ENCODE measurements at places on chromosomes 11 and 22.

- no peak for DNase-seq
Measured at GRCh38 chr22:32622004-32622743, 147.6 kb downstream of the FBXO7 start.

GRCh38 chr11:62664405-62665074, 470 bp downstream of the C11orf98 start:
- no peak for DNase-seq

DNA sequence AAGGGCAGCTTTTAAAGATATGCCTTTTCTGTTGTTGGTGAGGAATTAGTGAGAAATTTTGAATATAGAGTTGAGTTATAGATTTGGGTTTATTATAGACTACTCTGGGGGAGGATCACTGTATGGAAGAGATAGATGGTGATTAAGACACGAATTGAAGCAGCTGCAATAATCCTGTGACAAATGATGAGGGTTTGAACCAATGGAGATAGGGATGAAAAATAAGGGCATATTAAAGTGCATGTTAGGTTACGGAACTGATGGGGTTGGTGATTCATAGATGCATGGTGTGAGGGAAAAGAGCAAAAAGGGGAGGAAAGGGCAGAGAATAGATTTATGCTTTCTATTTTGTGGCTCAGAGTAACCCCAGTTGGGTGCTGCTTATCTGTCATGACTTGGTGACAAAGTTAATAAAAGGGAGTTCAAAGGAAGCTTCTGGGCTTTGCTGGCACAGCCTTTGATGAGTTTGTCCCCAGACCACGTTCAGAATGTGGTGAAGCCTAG, 11.8 kb downstream of the C11orf87 start:
- DNase-seq, result no peak

- DNase-seq, result no peak
Measured at GRCh38 chr22:23129149-23129548, 12.6 kb downstream of the RSPH14 start.

GRCh38 chr22:49999063-49999945, 13.3 kb downstream of the IL17REL start:
- DNase-seq, result no peak

DNA sequence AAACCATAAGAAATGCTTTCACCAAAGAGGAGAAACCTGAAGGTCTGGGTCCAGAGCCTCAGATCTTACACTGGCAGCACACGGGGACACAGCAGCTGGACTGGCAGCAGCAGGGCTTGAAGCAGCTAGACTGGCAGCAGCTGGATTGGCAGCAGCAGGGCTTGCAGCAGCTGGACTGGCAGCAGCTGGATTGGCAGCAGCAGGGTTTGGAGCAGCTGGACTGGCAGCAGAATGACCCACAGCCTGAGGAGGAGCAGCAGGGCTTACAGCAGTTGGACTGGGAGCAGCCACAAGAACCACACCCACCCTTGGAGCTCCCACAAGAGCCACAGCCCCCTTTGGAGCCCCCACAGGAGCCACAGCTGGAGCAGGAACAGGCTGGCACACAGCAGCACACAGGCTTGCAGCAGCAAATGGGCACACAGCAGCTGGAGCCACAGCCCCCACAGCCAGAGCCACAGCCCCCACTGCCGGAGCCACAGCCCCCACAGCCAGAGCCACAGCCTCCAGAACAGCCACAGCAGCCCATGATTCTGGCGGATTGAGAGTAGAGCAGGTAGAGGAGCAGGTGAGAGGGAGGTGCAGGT, at the start of gene KRTAP5-11:
Gene KRTAP5-11 (minus strand): TSS at position 567 of the 587 bp plus-strand sequence. CDS start 38 bp downstream, at position 529.
- no peak for DNase-seq

DNA sequence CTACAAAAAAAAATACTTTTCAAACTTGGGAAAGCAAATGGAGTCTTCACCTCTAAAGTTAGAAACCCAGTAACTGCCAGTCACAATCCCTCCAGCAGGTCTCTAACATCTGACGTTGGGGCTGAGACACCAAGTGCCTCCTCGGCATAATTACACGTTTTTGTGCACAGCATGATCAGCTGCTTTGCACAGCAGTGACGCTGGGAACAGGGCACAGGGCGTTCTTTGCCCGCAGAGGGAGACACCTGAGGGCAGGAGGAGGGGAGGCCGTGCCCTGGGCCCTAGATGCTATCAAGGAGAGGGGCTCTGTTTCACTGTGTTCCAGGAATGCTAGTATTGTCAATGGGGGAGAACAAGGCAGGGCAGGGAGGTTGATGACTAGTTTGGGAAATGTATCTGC, 120.1 kb downstream of the PARVA start:
- DNase-seq, result peak; percentile 54

GRCh38 chr22:38284042-38284402, 11.2 kb upstream of the TMEM184B start:
- no peak for DNase-seq

- peak; percentile 80 for DNase-seq
Measured at GRCh38 chr22:50734343-50734771, 3.6 kb upstream of the ACR start.

- DNase-seq, result peak; percentile 74
Measured at GRCh38 chr11:65425105-65425970, 2.7 kb downstream of the NEAT1 start.

GRCh38 chr11:2211113-2211971, 39.7 kb upstream of the TH start:
- peak; percentile 76 for DNase-seq

- DNase-seq, result no peak
Measured at GRCh38 chr11:130876931-130877915, 39.1 kb downstream of the SNX19 start.

GRCh38 chr22:43437871-43438475, 26.2 kb downstream of the MPPED1 start:
- DNase-seq, result no peak

DNA sequence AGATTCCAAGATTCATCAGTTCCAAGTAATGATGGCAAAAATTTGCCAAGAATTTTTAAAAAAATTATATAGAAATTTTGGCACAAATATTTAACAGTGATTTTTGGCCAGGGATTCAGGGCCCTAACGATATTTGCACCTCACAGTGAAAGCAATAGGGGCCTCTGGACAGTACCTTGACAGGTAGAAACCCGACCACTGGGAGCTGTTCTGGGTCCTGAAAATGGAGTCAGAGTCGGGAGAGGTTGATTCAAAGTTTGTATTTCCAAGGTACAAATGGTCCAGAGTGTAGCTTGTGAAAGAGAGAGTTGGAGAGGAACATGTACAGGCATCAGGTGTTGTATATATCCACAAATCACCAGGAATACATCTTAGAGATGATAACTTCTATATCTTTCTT, 41.6 kb downstream of the MRGPRX2 start:
- no peak for DNase-seq

GRCh38 chr11:88016392-88017170, 158.7 kb downstream of the RAB38 start:
- no peak for DNase-seq

GRCh38 chr11:29051935-29052334, 943.7 kb downstream of the METTL15 start:
- DNase-seq, result no peak

DNA sequence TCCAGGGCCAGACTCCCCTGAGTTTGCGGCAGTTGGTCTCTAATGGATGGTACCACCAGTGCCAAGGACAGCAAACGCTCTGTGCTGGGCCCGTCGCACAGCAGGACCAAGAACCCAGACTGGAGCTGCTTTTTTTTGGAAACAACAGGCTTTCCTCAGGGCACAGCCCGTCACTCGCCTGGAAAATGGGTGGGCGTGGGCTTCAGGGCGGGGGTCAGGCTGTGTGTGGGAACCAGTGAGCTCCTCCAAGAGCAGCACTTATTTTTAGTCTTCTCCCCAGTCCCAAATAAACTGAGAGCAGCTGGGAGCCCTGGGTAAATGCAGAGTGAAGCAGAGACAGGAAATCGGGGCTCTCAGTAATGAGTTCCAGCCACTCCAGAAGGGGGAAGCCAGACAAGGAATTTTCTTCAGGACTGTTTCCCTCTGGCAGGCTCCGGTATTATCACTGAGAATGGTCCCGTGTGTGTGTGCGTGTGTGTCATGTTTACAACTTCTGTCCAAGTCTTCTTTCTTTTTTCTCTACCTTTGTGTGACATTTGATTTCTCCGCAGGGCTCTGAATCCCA, 63.0 kb downstream of the PPFIBP2 start:
- peak; percentile 85 for DNase-seq

DNA sequence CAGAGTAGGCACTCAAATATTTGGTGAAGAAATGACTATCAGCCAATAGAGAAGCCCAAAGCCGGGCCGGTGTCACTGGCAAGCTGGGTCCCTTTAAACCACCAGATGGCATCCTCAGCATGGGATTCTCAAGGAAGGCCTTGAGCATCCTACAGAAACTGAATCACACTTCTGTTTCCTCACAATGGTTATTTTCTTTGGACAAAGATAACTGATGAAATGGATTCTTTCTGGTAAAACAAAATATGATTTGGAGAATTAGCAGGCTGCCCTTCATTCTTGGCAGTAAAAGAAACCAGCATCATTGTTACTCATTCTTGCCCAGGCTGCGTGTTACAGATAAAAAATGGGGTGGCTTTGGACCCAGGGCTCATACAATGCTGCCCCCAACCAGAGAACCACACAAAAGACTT, 30.3 kb upstream of the ASPHD2 start:
- DNase-seq, result peak; percentile 86

GRCh38 chr11:45305874-45306623, 19.9 kb upstream of the SYT13 start:
- peak; percentile 51 for DNase-seq

DNA sequence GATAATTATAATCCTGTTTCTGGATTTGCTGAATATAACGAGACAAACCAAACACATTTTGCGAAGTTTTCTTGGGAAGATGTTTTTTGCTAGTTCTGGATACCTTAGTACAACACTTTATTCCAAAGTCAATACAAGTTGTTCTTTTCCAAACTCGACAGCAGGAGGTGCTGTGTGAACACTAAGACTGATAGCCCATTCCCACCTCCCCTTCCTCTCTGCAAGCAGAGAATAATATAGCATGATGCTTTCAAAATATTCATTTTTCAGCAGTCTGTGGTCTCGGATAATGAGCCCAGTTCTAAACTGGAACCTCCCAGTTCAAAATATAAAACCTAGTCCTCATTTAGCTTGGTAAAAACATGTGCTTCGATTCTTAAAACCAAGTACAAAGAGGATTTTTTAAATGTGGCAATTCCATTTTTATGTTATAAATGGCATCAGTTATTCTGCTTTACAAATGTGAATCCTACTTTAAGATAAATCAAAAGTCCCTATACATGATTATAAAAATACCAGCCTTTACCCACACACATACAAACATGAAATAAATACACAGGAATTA, 129.1 kb downstream of the DCDC1 start:
- DNase-seq, result no peak

- no peak for DNase-seq
Measured at GRCh38 chr11:8794677-8795103, 112.1 kb downstream of the RPL27A start.

- no peak for DNase-seq
Measured at GRCh38 chr11:119223856-119224255, 17.7 kb downstream of the CBL start.

GRCh38 chr22:20642668-20643179, 131.2 kb upstream of the SERPIND1 start:
- DNase-seq, result peak; percentile 25

GRCh38 chr11:87127101-87127500, 89.4 kb downstream of the TMEM135 start:
- no peak for DNase-seq

DNA sequence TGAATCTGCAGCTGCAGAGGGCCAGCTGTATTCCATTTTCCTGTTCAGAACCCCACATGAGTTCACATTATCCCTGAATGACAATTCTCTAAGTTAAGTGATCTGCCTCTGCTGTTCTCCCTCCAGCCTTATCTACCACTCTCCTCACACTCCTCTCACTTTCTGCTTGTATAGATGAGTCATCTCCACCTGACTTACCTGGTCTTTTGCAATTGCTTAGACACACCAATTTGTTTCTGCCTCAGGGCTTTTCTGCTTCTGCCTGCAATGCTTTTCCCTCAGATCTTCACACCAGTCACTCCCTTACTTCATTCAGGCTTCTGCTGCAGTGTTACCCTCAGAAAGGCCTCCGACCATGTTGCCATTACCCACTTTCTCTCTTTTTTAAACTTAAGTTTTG, 118.1 kb downstream of the ATM start:
- no peak for DNase-seq

GRCh38 chr11:47986219-47986618, 5.9 kb downstream of the PTPRJ start:
- no peak for DNase-seq

- no peak for DNase-seq
Measured at GRCh38 chr11:34548278-34548677, 34.7 kb upstream of the ELF5 start.

- peak; percentile 82 for DNase-seq
Measured at GRCh38 chr22:24187731-24188644, 6.7 kb downstream of the SUSD2 start.

GRCh38 chr11:25733777-25734176, 598.2 kb upstream of the ANO3 start:
- no peak for DNase-seq

- DNase-seq, result no peak
Measured at GRCh38 chr11:63599211-63600122, 14.8 kb downstream of the PLAAT3 start.

- no peak for DNase-seq
Measured at GRCh38 chr22:41983513-41984405, 14.5 kb downstream of the SEPTIN3 start.

GRCh38 chr22:23237201-23237798, 57.0 kb downstream of the BCR start:
- DNase-seq, result no peak

DNA sequence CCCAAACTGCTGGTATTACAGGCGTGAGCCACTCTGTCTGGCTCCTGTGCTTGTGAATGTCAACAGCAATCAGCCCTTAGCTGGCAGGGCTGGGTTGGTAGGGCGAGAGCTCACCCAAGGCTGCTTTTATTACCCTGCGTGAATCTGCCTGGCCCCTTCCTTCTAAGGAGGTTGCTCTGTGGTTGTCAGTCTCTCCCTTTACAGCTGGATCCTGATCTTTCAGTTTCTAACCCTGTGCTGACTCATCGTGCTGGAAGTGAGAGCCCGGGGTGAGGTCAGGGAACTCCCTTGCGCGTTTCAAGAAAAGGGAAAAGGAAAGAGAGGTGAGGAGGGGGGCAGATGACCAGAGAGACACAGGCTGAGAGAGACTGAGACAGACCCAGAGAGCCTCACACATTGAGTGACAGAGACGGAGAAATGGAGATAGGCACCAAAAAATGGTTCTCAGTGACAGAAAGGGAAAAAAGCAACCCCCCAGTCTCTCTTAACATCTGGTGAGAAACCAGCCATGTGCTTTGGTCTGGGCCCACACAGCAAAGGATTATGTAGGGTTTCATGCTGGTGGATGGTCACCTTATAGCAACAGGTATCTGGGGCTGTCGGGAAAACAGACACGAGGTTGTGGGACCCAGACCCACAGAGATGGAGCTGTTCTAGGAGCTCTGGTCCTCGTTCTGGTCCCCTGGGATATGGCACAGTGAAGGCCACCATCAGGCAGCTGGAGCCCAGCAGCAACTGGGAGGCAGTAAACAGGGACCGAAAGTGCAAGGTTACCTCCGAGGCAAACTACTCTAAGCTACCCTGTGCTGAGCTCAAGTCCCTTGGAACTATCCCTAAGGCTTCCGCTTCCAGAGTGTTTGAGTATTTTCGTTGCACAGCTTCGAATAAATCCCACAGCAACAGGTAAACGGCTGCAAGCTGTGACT, 2.5 kb downstream of the TCN2 start:
- no peak for DNase-seq
